Epithelial cell of proximal tubule (primary cell): ENCODE measurements at places on chromosomes 11 and 22. TPM values are rescaled to one million over a fixed set of nuclear protein-coding genes. Genes with fewer than 3 reads are reported as not detected.

IMMP1L gene
- total RNA-seq: 26.2 and 43.5 TPM in 2 replicates

MS4A14 gene
- not detected in 2 replicates for total RNA-seq

SMTNL1 gene
- not detected in 2 replicates for total RNA-seq

NXPE1 gene
- not detected in 2 replicates for total RNA-seq

LRRC56 gene
- 0.87 and 1.6 TPM in 2 replicates for total RNA-seq

EMID1 gene
- 0.17 and 0.22 TPM in 2 replicates for total RNA-seq
